GM13976 (cell line): ENCODE measurements at places on chromosomes 6 and 20.

DNA sequence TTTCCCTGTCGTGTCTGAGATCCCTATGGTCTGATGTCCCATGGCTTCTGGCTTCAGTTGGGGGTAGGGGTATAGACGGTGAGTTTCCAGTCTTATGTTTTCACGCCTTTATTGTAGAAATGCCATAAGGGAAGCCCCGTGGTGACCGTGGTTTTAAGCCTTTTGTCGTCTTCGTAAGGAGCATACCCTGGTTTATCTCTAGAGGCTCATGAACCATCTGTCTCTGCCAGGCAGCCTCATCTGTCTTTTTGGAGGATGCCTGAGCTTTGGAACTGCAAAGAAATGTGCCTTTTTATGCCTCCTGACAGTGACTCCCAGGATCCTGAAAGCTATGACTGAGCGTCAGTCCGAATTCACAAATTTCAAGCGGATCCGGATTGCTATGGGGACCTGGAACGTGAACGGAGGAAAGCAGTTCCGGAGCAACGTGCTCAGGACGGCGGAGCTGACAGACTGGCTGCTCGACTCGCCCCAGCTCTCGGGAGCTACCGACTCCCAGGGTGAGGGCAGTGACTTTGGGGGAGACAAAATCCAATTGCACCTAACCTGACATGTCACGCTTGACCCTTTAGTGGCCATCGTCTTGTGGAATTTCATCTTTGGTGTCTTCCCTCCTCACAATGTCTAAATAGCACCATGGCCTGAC, 84.6 kb downstream of the SYNJ2 start:
- no peak for DNase-seq

GRCh38 chr20:37396416-37397075, 50.6 kb downstream of the SRC start:
- no peak for DNase-seq

DNA sequence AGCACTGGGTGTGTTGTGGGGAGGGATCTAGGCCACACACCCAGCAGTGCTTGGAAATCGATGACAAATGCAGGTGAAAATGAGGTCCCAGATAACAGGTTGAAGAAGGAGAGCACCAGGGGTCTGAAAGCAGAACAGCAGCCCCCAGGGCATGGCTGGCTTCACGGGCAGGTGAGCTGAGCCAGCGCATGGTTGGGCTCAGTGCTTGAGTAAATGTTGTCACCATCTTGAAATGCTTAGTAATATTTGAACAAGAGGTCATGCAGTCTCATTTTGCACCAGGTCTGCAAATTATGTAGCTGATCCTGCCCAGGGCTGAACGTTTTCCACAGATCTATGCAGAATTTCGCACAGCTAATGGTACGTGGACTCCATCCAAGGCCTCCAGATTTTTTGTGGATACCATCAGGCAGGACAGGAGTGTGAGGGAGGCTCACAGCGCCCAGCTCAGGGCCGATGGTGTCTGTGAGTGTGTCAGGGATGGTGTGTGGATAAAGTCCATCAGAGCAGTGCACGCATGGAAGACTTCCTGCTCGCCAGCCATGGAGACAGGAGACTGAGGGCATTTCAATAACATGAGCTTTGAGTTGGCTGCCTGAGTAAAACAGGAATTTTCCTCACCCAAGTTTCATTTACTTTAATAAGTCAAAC, 53.1 kb upstream of the SNX9 start:
- no peak for DNase-seq

DNA sequence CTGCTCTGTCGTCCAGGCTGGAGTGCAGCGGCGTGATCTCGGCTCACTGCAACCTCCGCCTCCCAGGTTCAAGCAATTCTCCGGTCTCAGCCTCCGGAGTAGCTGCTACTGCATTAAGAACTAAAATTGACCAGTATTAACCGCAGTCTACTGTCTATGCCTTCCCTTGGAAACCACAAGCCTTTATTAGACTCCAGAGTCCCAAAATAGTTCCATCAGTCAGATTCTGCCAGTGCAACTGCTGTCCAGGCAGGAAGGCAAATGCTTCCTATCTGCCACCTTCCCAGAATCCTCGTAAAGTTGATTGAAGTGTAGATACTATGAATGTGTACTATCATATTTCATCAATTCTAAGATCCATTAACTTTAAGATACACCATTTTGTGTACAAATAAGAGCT, 16.7 kb downstream of the KAT14 start:
- DNase-seq: no peak

- no peak for DNase-seq
These were observed 11.3 kb downstream of the PREX1 start for GRCh38 chr20:48816282-48817205.

DNA sequence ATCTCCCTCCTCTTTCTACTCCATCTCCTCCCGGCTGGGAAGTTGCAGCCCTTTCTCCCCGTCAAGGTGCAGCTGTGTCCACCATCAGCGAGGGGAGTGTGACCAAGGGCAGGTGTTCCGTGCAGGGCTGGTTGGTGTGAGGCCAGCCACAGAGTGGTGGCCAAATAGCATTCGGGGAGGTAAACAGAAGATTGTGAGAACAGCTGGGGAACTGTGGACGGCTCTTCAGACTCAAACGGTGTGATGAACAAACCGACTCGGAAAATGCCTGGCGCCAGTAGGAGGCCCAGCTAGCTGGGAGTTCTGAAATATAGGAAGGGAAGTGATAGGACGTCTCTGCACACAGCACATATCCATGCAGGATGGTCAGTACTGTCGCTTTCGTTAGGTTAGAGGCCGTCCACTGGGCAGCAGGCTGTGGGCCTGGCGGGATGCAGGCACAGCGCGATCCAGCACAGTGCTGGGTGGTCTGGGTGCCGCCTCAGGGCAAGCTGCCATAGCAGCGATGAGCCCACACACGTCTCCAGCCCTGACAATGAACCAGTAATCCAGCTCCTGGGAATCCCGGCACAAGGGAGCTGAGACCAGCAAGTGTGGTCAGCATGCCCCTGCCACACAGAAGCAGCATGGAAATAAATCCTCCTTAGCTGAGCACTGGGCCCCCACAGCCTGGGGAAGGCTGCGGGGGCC, 258.1 kb downstream of the TAF4 start:
- no peak for DNase-seq
